ENCODE measurements at places on chromosomes 7 and 10. TPM values are rescaled to one million over a fixed set of nuclear protein-coding genes. Genes with fewer than 3 reads are reported as not detected.

ELN gene
- 0.08 TPM for total RNA-seq

OR6V1 gene
- total RNA-seq, result not detected

CALY gene
- total RNA-seq, result 0.70 TPM

TMEM273 gene
- not detected for total RNA-seq

NEBL gene
- total RNA-seq, result 8.2 TPM

GBX1 gene
- not detected for total RNA-seq

NOLC1 gene
- total RNA-seq, result 162 TPM

ACTL6B gene
- not detected for total RNA-seq

TACC2 gene
- 86.3 TPM for total RNA-seq

PRSS37 gene
- total RNA-seq, result not detected

FKBP14 gene
- total RNA-seq, result 9.5 TPM

GPR26 gene
- total RNA-seq, result not detected

PLA2G12B gene
- not detected for total RNA-seq

PLEKHS1 gene
- total RNA-seq, result not detected

EFCAB10 gene
- 2.9 TPM for total RNA-seq

SPDYE2B gene
- not detected for total RNA-seq

ACBD7 gene
- 0.71 TPM for total RNA-seq

SPDYE8 gene
- not detected for total RNA-seq

HABP2 gene
- total RNA-seq, result 0.12 TPM

SEC31B gene
- total RNA-seq, result 2.2 TPM

PTER gene
- total RNA-seq, result 13.9 TPM

DOCK1 gene
- total RNA-seq, result 25.8 TPM

SMIM30 gene
- 32.1 TPM for total RNA-seq

ZNF479 gene
- not detected for total RNA-seq

PRF1 gene
- not detected for total RNA-seq

PNLIPRP1 gene
- total RNA-seq, result not detected

SEC61G gene
- 354 TPM for total RNA-seq

YWHAG gene
- total RNA-seq, result 261 TPM

KEL gene
- total RNA-seq, result 0.05 TPM

NRP1 gene
- 93.9 TPM for total RNA-seq

VAX1 gene
- total RNA-seq, result 1.3 TPM

HOXA2 gene
- 1.1 TPM for total RNA-seq

STOX1 gene
- 1.1 TPM for total RNA-seq

KIAA1549 gene
- 6.5 TPM for total RNA-seq

PPP1R9A gene
- 3.3 TPM for total RNA-seq

KLF14 gene
- not detected for total RNA-seq

IDI2 gene
- total RNA-seq, result not detected

RNF133 gene
- not detected for total RNA-seq

SFRP4 gene
- 7.7 TPM for total RNA-seq

ARHGAP12 gene
- 34.9 TPM for total RNA-seq

EPO gene
- total RNA-seq, result not detected

CALN1 gene
- total RNA-seq, result not detected

SKIDA1 gene
- total RNA-seq, result 1.1 TPM

MUC12 gene
- total RNA-seq, result 16.2 TPM

AGMO gene
- 1.1 TPM for total RNA-seq

CASTOR2 gene
- 4.3 TPM for total RNA-seq

TMEM213 gene
- not detected for total RNA-seq

CACUL1 gene
- total RNA-seq, result 11.6 TPM

Measured in A549 treated with ZK216348 at 1 μM for 4 hours (cell line).